ENCODE measurements at places on chromosomes 2 and 18.
A peak's percentile ranks its signal among the peaks of the same experiment; 100 is the strongest.

DNA sequence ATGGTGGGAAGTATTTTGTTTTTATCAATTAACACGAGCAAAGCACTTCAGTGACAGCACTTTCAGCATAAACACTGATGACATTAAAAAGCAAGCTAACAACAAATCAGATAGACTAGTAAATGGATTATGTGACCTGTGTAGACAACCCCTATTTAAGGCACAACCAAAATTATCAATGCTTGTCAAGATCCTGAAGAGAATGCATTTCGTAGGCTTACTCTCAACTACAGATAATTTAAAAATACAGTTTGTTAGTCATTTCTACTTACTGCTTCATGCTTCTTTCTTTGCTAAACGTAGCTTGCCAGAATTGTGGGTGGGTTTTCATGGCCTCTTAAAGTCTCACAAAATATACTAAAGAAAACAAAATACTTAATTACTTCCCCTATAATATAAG lies 3.4 kb downstream of the CSRNP3 start:
- no peak for DNase-seq

DNA sequence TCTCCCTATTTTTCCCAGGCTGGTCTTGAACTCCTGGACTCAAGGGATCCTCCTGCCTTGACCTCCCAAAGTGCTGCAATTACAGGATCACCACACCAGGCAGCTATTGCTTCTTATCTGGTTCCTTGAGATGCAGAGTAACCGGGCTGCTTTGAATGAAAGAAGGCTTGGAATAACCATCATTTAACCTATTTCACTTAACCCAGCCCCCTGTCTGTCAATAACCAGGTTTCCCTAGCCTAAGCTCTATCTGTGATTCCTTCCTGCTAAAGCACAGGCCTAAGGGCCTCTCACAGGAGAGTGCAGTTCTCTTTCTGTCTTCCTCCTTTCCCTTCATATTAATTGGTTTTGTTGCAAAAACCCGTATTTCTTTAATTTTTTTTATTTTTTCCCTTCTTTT lies 393.5 kb upstream of the RAB12 start:
- no peak for DNase-seq

DNA sequence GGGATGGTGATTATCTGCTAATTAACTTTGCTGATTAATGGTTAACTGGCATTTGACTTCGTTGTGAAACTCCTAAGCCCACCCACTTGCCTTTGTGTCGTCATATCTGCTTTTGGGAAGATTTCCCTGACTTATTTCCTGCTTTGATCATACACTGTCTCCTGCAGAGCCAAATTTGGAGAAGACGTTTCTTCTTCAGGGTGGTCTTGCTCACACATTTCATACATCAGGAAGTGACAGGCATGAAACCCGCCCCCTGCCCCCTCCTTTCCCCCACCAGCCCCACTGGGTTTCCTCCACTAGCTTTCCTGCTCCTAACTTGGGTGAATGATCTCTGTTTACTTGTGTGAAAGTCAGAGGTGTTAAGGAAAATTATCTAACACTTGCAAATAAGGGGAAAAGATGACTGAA lies 300.1 kb downstream of the TSN start:
- DNase-seq: no peak

- DNase-seq: no peak
Measured at GRCh38 chr2:120870467-120870788, 134.8 kb downstream of the GLI2 start.

GRCh38 chr2:43387092-43388062 lies 161.0 kb upstream of the ZFP36L2 start:
- DNase-seq: no peak

GRCh38 chr18:34985963-34986362 lies 55.2 kb upstream of the MAPRE2 start:
- no peak for DNase-seq

- DNase-seq: peak; percentile 27
Measured at GRCh38 chr2:209977386-209978239, 24.8 kb upstream of the RPE start.

- no peak for DNase-seq
Measured at GRCh38 chr18:45106331-45106774, 425.7 kb downstream of the SETBP1 start.

- peak; percentile 97 for DNase-seq
Measured at GRCh38 chr2:168247341-168248261, at the start of gene STK39. Gene STK39, minus strand, starts transcription at chr2:168247595. Its CDS starts 160 bp downstream, at chr2:168247435.

GRCh38 chr2:112622528-112622849 lies 23.2 kb upstream of the SLC20A1 start:
- DNase-seq: no peak

DNA sequence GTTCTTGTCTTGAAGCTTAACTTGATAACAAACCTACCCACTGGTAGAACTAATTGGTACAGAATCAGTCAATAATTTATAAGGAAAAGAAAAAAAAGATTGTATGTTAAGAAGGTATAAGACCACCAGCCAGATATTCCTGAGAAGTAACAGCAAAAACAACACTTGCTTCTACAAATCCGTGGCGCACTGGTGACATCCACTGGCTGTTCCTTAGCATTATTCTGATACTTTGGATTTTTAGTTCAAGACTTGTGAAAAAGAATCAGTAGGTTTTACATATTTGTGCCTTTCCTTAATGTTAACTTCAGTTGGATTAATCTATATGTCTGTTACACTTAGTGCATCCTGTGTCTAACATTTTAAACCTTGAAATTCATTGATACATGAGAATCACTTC lies 141.8 kb downstream of the GRB14 start:
- DNase-seq: no peak

GRCh38 chr2:108889907-108890306 lies 99.1 kb downstream of the EDAR start:
- DNase-seq: no peak

- DNase-seq: no peak
Measured at GRCh38 chr18:68376926-68377325, 338.0 kb downstream of the TMX3 start.

- DNase-seq: no peak
Measured at GRCh38 chr18:58324824-58325480, 280.9 kb downstream of the NEDD4L start.

GRCh38 chr2:75074228-75074627 lies 115.8 kb downstream of the POLE4 start:
- no peak for DNase-seq

DNA sequence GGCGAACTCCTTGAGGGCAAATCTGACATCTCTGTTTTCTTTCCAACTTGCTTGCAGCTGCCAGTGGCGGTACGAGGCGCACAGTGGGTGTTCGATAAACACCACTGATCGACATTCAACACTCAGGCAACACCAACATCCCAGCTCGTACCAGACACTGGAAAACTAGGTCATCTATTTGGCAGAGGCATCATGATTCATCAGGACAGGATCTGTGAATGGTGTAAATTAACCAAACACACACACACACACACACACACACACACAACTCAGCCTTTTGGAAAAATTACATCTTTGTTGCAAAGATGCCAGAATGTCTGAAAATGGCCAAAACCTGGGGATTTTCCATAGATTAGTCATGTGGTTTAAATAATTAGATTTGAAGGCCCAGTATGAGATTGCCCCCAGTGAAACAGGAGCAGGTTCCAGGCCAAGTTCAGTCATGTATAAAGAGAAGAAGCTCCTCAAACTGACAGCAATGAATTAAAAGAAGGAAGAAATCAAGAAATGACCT lies 150.5 kb upstream of the NCKAP5 start:
- DNase-seq: no peak

Data from NCI-H526 (cell line).